ENCODE measurements at places on chromosomes 16 and 17.

DNA sequence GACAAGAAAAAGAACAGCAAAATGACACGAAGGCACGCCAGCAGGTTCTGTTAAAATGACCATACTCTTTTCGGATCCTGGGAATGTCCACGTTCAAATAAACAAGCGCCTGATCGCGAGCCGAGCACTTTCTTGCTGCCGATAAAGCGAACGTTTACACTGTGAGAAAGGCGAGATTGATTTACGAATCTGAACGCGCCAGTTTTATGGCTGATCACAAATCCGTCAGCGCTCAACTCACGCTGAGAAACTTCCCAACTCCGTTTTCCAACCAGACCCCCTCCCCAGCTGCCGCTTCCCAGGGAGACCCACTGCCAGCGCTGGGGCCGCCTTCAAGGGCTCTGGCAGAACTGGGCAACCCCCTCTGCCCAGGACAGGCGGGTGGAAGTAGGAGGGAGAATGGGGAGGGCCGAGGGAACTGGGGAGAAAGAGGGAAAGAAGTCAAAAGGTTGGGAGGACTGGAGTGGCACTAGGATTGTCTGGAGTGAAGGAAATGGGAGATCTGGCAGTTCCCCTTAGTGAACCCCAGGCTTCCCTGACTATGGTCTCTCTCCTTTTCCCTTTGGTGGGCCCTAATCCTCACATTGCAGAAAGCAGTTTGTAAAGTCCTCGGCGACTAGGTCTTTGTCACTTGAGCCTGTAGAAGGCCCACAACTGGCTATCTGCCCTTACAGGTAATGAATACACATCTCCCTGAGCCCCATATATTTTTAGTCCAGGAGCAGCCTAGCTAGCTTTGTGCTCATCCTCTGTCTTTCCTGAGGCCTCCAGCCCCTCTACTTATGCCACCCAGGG lies 6.9 kb downstream of the HOXB4 start:
- no peak for DNase-seq

- no peak for DNase-seq
Observed at GRCh38 chr17:60361889-60362288, 30.0 kb downstream of the USP32 start.

- no peak for DNase-seq
Observed at GRCh38 chr17:40526668-40527067, 25.2 kb upstream of the TNS4 start.

DNA sequence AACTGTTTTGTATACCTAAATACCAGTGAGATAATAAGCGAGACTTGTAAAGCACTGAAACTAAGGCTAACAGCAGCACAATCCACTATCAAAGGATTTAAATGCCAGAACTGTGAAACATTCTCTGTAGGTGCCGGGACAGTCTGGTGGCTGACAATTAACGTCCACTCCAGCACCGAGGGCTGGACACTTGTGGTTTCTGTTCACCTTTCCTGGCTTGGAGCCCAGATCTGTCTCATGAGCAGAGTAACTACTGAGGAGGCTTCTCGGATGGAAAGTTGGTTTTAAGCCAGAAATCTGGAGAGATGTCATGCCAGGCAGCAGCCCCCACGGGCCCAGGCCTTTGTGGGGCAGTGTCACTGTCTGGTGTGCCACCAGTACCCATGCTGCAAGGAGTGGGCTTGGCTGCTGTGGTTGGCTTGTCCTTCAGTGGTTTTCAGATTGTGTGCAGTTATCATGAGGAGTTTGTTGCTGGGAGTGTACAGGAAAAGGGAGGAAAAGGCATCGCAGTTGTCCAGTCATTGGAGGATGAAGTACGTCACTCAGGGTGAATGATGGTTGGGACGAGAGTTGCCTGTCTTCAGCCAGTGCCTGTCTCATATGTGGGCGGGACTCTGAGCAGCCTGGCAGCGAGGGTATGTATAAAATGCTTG lies 35.5 kb downstream of the UBN1 start:
- no peak for DNase-seq

GRCh38 chr16:85491798-85492294 lies 121.3 kb upstream of the GSE1 start:
- no peak for DNase-seq

GRCh38 chr17:79922798-79923197 lies 83.6 kb upstream of the CBX4 start:
- DNase-seq = no peak

All from CD4-positive, alpha-beta memory T cell (primary cell).